Foreskin keratinocyte (primary cell): ENCODE measurements at places on chromosomes 2 and 18. TPM values are rescaled to one million over a fixed set of nuclear protein-coding genes. Genes with fewer than 3 reads are reported as not detected.

The SGPP2 gene
- total RNA-seq = 0.07 and 0.14 TPM in 2 replicates

The APLF gene
- 3.0 and 3.2 TPM in 2 replicates for total RNA-seq

The TOGARAM2 gene
- total RNA-seq = 0.24 and 0.28 TPM in 2 replicates

The APOB gene
- not detected in 2 replicates for total RNA-seq

The CD28 gene
- total RNA-seq = not detected in 2 replicates

The CPLX4 gene
- not detected in 2 replicates for total RNA-seq

The CXCR1 gene
- total RNA-seq = 0.28 and 0.41 TPM in 2 replicates

The ZBTB7C gene
- total RNA-seq = under 0.01 and 0.07 TPM in 2 replicates

The ABCG8 gene
- not detected in 2 replicates for total RNA-seq

The LOXL3 gene
- 1.4 and 1.9 TPM in 2 replicates for total RNA-seq

The MBP gene
- total RNA-seq = 24.7 and 26.6 TPM in 2 replicates

The DES gene
- total RNA-seq = not detected in 2 replicates

The ACYP2 gene
- total RNA-seq = 5.5 and 5.7 TPM in 2 replicates

The SLC9A4 gene
- not detected in 2 replicates for total RNA-seq

The CWC22 gene
- total RNA-seq = 17.1 and 19.7 TPM in 2 replicates

The CYP26B1 gene
- total RNA-seq = 0.31 and 1.0 TPM in 2 replicates

The TTN gene
- not detected in 2 replicates for total RNA-seq

The FLACC1 gene
- total RNA-seq = 0.14 and 0.39 TPM in 2 replicates

The TUBA4B gene
- not detected in 2 replicates for total RNA-seq

The GPR39 gene
- 10.5 and 11.3 TPM in 2 replicates for total RNA-seq

The MFSD2B gene
- 0.04 TPM in 1 of 2 replicates, not detected in the other for total RNA-seq

The HADHA gene
- 130 and 143 TPM in 2 replicates for total RNA-seq

The ABCA12 gene
- total RNA-seq = 1.7 and 2.8 TPM in 2 replicates

The CELF4 gene
- not detected in 2 replicates for total RNA-seq

The PSMA8 gene
- not detected in 2 replicates for total RNA-seq

The CCDC85A gene
- total RNA-seq = 0.03 and 0.04 TPM in 2 replicates

The CRYGC gene
- not detected in 2 replicates for total RNA-seq

The PMAIP1 gene
- 31.5 and 43.9 TPM in 2 replicates for total RNA-seq

The RFTN2 gene
- not detected in 2 replicates for total RNA-seq

The STPG4 gene
- total RNA-seq = 0.07 TPM in 1 of 2 replicates, not detected in the other

The NEURL3 gene
- total RNA-seq = not detected in 2 replicates

The IL1R1 gene
- total RNA-seq = 3.6 and 4.2 TPM in 2 replicates

The DCDC2C gene
- total RNA-seq = not detected in 2 replicates

The MAP3K2 gene
- 27.4 and 30.4 TPM in 2 replicates for total RNA-seq

The SLC38A11 gene
- not detected in 2 replicates for total RNA-seq

The MC2R gene
- not detected in 2 replicates for total RNA-seq

The PUS10 gene
- total RNA-seq = 3.1 and 3.4 TPM in 2 replicates

The ASPRV1 gene
- total RNA-seq = 0.21 and 0.37 TPM in 2 replicates

The SP140L gene
- total RNA-seq = 10.7 and 11.7 TPM in 2 replicates

The RAB11FIP5 gene
- 32.5 and 39.2 TPM in 2 replicates for total RNA-seq

The FOXI3 gene
- total RNA-seq = 0.04 TPM in 1 of 2 replicates, not detected in the other

The DCC gene
- not detected in 2 replicates for total RNA-seq

The NDUFS1 gene
- 74.4 and 76.6 TPM in 2 replicates for total RNA-seq

The NHEJ1 gene
- total RNA-seq = 12.4 and 13.8 TPM in 2 replicates

The GPR17 gene
- total RNA-seq = not detected in 2 replicates

The SERPINB4 gene
- total RNA-seq = 0.07 TPM in 1 of 2 replicates, not detected in the other

The LAPTM4A gene
- 91.4 and 103 TPM in 2 replicates for total RNA-seq
